Suprapubic skin (tissue), 4 donors: ENCODE measurements at places on chromosomes 6 and 20. TPM values are rescaled to one million over a fixed set of nuclear protein-coding genes. Genes with fewer than 3 reads are reported as not detected.

GRCh38 chr6:150143516-150144293, 861 bp downstream of the PPP1R14C start:
- no peak for DNase-seq

DNA sequence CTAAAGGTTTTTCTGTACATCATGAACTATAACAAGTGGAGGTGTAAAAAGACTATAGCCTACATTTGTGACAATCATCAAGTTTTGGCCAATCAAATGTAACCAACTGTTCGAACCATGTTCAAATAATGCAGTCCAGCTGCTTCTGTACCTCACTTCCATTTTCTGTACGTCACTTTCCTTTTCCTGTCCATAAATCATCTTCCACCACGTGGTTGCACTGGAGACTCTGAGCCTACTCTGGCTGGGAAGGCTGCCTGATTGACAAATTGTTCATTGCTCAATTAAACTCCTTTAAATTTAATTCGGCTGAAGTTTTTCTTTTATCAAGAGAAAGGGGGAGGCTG, 270.4 kb upstream of the JARID2 start:
- no peak for DNase-seq

Gene NOTCH4
- total RNA-seq: 22.0 TPM

GRCh38 chr20:3927486-3928291, 38.5 kb downstream of the PANK2 start:
- DNase-seq: no peak

Gene PHACTR3
- total RNA-seq: 10.3 TPM

DNA sequence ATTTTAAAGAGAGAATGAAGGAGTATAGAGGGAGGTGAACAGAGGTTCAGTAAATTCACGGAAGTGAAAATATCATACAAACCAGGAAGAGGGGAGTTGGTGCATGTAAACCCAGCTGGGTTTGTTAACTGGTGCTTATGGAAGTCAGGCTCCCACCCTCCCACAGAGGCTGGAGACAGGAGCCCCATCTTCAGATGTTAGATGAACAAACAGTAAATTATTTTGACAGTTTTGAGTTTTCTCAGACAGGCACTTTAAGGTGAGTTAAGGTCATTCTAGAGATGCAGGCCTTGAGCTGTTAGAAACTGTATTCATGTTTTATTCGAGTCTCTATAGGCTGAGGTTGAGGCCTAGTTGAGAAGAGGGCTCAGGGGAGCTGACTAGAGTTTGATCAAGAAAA, 41.8 kb upstream of the FUCA2 start:
- no peak for DNase-seq

Gene CDK19
- 19.6 TPM for total RNA-seq

DNA sequence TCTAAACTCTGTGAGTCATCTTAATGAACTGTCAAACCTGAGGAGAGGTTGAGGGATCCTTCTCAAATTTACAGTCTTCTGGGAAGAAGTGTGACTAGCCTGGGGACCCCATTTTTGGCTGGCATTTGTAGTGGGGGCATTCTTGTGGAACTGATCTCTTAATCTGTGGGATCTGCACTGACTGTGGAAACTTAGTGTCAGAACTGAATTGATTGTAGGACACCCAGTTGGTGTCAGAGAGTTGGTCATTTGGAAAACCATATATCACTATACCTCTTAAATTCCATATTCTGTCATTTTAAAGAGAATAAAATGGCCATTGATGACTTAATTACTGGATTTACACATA, 48.3 kb downstream of the LAMA4 start:
- DNase-seq: no peak

Gene KCNK16
- total RNA-seq: not detected

DNA sequence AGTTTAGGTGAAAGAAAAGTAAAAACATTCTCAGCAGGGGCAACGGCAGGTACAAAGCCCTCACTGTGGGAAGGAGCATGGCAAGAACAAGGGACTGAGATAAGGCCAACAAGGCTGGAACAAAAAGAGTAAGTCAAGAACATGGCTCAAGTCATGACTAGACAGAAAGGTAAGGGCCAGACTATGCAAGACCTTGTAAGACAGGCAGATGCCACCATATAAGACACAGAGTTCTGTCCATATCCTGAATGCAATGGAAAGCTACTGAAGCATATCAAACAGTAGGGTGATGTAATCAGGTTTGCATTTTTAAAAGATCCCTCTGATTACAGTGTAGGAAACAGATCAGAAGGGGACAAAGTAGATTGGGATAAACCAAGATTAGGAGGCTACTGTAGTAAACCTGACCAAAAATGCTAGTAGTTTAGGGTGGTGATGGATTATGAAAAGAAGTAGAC, 5.5 kb downstream of the REV3L start:
- no peak for DNase-seq

- DNase-seq: no peak
Observed at GRCh38 chr6:37482606-37483251, 17.0 kb downstream of the CCDC167 start.

Gene CGAS
- 2.2 TPM for total RNA-seq

Gene FAM83B
- total RNA-seq: 119 TPM

GRCh38 chr6:118652051-118652615, 742 bp upstream of the CEP85L start:
- no peak for DNase-seq

Gene SPDEF
- total RNA-seq: 39.3 TPM

DNA sequence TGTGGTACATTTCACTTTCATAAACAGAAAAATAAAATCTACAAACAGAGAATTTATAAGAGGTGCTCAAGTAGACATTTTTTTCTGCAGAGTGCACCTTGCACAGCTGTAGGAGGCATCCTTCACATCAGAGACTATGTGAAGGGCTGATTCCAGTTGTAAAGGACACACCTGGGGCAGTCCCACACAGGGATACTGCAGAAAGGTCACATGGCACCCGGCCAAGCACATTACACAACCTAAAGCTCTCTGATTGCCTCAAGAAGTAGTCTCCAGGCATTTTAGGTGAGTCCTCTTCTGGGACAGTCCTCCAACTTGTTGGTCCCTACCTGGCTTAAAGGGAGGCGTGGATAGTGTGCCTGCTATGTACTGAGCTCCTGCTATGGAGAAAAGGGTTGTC, 502.9 kb upstream of the NOX3 start:
- DNase-seq: no peak

DNA sequence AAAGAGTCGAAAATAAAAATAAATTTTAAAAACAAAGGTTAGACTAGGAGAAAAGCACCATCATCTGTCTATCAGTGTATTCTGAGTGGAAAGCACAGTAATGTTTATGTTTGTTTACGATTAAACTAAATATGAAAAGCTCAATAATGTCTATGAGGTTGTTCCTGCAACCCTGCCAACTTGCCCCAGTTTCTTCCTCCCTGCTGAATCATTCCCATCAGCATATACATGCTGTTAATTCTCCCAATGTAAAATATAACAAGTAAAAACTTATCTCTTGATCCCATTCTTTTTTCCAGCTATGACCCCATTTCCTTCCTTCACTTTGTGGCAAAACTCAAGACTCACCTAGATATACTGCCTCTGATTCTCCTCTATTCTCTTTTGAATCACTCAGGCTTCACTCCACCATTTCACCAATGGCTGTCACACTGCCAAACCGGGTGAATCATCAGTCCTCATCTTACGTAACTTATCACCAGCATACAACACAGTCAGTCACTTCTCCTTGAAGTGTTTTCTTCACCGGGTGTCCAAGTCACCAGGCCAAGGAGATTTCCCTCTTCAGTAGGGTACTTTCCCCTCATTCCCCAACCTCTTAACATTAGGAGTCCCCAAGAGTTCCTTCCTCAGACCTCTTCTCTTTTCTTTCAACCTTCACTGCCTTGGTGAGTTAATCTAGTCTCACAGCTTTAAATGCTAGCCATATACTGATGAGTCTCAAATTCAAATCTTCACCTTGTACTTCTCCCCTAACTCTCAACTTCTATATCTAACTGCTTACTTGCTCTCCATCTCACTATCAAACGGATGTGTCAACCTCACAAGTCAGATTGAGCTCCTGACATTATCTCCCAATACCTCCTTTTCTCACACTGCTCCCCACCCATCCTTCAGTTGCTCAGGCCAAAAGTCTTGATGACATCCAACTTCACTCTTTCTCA, 6.2 kb downstream of the TMEM242 start:
- peak; percentile 88 for DNase-seq

Gene ANKRD66
- not detected for total RNA-seq

DNA sequence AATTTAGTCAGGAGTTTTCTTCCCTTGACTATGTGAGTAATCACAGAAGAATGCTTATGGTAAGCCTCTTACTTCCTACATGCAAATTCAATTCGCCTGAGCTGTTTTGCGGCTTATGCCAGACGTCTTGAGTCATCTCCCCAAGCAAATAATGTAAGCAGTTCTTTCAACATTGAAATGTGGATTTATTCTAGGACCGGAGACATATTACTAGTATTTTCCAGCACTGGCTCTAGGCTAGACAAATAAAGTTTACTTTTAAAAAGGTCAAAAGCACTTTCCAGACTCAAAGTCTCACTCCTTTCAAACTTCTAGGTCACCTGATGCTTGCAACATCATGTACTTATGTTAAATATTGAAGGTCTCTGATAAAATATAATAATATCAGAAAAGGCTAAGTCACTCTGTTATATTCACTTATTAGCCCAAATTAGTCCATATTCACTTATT, 38.1 kb upstream of the NOX3 start:
- peak; percentile 67 for DNase-seq

DNA sequence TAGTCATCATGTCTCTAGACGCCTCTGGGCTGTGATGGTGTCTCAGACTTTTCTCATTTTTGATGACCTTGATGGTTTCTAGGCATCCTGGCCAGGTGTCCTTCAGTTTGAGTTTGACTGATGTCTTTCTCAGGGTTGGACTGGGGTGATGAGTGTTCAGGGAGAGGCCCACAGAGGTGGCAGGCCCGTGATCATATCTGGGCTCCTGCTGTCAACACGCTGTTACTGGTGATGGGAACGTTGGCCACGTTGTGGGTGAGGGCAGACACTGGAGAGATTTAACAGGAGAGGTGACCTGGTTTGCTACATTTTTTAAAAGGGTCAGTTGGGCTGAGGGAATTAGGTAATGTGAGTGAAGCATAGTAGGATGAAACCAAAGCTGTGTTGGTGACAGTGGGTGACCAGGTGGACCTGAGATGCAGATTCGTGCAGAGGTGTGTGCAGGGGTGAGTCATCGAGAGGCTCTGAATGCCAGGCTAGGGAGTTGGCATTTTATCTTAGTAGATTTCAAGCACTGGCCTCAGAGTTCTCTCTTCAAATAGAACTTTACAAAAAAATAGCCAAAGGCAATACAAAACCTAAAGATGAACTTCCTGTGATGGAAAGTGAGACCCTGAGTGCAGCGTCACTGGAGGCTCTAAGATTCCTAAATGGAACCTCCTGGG, 174.1 kb downstream of the CDH26 start:
- no peak for DNase-seq

DNA sequence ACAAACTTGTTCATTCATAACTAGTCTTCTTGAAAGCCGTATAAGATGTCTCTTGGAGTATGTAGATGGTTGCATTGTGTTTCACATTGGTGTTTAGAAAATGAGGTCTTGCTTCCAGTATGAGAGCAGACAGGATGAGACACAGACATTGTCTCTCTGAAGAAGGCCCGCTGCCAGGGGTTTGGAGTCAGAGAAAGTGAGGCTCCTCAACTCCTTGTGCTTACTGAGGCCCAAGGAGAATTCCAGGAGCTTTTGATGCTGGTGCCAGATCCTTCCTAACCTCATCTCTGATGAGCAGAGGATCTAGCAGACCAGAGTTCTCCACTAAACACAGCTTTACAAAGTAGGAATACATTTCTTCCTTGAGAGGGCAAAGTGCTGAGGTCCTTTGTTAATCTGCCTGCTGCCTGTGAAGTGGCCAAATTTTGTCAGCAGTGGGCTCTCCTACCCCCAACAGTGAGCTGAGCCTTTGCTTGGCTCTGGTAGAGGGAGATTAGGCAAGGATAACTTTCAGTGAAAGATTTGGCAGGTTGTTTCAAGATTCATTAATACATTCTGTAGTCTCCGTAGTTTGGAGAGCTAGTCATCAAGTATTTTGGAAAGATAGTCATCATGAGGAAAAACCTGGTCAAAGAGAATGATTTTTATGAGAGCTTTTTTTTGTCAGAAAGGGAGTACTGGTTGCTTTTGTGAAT, 9.7 kb downstream of the MAPRE1 start:
- DNase-seq: no peak

- DNase-seq: peak; percentile 59
Observed at GRCh38 chr6:52063584-52064344, 23.6 kb downstream of the PKHD1 start.

Gene OPRM1
- not detected for total RNA-seq

Gene TFEB
- total RNA-seq: 19.0 TPM

Gene PCIF1
- 40.3 TPM for total RNA-seq

GRCh38 chr6:15025446-15025845, 220.4 kb upstream of the JARID2 start:
- no peak for DNase-seq

Gene CDSN
- total RNA-seq: 350 TPM

- DNase-seq: no peak
Observed at GRCh38 chr20:7540923-7541322, 399.3 kb downstream of the HAO1 start.

- DNase-seq: no peak
Observed at GRCh38 chr6:156662025-156662445, 115.1 kb upstream of the ARID1B start.

Gene TSBP1
- not detected for total RNA-seq

DNA sequence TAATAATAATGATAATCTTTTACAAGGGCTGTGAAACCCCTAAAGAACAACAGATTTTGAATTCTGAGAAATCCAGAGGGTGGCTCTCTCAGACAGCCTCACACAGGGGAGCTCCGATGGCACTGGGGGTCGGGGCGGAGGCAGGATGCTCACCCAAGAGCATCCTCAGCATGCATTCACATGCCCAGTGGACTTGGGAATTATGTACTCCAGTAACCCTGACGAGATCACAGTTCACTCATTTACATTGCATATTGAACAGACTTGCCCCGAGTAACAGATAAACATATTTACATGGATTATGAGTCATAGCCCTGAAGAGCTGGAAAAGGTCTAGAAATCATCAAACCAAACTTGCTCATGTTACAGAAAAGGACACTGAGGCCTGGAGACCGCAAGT, 482.7 kb upstream of the JARID2 start:
- no peak for DNase-seq

DNA sequence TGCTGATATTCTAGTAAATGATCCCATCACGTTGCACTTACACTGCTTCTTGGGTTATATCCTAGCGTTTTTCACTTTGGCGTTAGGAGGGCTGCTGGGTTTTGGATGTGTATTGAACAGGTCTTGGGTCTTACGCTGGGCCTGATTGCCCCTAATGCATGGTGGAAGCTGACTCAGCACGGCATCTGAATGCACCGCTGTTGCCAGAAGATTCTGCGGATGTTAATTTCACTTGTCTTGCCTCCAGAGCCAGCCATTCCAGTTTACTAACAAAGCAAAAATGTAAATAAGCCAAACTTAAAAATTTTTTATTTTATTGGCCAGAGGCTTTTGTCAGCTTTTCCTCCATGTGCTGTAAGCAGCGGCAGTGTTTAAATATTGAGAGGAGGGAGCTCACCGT, 233.5 kb downstream of the TMEM242 start:
- no peak for DNase-seq

DNA sequence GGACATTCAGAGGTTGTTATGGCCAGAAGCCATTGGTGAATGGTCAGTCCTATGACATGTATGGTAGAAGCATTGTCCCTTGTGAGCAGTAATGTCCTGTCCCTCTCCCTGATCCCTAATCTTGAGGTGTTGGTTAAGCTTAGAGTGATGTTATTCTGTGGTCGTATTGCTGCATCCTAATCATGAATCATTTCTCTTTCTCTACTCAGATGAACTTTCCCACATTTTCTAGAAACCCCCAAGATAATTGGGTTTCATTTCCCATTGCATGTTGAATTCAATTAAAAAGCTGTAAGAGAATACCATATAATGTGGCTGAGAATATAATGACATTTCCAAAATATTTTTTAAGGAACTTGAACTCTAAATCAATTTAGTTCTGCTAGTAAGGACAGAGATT, 175.1 kb downstream of the PLCB4 start:
- DNase-seq: no peak
